ENCODE measurements at places on chromosomes 11 and 22.

DNA sequence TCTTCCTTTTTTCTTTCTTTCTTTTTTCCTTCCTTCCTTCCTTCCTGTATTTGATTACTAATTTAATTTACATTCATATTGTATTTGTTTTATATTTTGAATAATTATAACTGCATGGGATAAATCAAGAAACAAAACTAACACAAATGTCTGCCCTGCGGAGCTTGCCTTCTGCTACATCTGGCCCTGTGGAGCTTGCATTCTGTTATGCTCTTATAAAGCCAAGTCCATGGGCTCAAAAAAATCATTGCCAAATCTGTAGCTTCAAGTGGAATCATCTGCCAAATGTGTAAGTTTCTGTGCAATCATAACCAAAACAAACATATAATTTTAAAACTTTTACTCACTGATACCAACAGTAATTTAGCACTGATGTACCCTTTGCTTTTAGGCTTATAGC lies 8.0 kb upstream of the OR52J3 start:
- no peak for DNase-seq

GRCh38 chr11:75476739-75477613 lies 44.0 kb upstream of the KLHL35 start:
- DNase-seq, result no peak

DNA sequence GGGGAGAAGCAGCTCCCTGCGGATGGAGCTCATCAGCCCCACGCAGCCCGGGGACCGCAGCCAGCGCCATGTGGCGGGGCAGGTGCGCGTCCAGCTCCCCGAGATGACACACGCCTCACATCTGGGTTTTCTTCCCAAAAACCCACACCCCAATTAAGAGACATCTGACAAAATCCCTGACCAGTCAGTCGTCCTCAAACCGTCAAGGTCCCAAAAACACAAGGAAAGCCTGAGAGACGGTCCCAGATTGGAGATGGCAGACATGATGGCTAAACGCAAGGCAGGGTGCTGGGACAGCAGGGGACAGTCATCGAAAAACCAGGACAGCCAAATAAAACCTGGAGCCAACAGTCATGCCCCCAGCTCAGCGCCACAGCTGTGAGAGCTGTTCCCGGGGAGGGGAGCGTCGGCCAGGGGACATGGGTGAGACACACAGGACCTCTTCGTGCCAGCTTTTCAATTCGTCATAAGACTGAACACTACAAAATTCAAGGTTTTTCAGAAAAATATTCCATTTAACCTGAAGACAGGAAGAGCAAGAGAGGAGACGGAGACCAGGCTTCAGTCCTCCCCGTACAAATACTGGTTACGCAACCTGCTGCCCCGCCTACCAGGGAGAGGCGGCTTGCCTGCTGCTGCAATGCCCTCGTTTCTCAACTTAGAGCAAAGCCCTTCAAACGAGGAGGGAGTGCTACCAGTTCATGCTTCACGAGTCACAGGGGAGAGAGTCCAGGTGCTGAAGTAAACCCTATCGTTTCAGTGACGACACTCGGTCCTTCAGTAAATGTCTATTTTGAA lies 10.5 kb downstream of the TOLLIP start:
- peak; percentile 80 for DNase-seq

DNA sequence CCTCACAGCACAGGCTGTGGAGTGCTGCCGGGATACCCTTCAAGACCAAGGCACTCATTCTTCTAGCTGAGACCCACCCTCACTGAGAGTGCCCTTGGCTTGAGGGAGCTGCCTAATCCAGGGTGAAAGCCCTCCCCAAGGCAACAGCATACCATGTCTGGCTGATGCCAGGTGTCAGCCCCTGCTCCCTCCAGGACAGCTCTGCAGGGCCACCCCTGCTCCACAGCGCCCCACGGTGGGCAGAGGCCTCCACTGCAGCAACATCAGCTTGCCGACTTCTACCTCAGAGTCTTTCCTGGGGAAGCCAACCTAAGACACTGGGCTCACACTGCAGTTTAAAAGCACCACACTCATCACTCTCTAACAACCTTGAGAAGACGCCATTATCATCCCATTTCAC lies 29.0 kb downstream of the TTLL1 start:
- no peak for DNase-seq

DNA sequence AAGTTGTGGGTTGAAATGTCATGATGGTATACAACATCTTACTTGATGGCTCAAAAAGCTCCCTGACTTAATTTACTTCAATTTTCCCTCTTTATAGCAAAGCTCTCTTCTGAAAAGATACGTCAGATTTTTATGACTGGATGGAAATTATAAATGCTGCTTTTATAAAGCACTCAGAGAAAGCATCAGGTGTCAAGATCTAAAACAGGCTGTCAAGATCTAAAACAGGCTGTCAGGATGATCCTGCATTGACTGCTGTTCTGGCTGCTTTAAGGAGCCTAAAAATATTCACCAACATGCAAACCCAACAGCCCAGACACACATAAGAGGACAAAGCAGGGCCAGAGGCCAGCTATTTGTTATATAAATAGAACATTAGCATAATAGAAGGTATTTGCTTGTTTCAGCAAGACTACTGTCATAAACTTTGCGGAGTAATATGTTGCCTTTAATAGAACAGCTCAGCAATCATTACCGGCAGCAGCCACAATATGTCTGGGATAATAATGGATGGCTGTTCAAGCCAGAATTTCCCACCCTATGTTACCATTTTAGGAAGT lies 77.3 kb upstream of the ANO5 start:
- no peak for DNase-seq

Data from mammary epithelial cell (primary cell).